H7 (cell line): ENCODE measurements at places on chromosomes 2 and 18. TPM values are rescaled to one million over a fixed set of nuclear protein-coding genes. Genes with fewer than 3 reads are reported as not detected.

- no peak for DNase-seq
Observed at GRCh38 chr2:7725171-7725849, 808.1 kb downstream of the RNF144A start.

STARD6 gene
- not detected in 2 replicates for total RNA-seq

- DNase-seq: no peak
Observed at GRCh38 chr18:31120594-31120993, 18.4 kb upstream of the DSC2 start.

DNA sequence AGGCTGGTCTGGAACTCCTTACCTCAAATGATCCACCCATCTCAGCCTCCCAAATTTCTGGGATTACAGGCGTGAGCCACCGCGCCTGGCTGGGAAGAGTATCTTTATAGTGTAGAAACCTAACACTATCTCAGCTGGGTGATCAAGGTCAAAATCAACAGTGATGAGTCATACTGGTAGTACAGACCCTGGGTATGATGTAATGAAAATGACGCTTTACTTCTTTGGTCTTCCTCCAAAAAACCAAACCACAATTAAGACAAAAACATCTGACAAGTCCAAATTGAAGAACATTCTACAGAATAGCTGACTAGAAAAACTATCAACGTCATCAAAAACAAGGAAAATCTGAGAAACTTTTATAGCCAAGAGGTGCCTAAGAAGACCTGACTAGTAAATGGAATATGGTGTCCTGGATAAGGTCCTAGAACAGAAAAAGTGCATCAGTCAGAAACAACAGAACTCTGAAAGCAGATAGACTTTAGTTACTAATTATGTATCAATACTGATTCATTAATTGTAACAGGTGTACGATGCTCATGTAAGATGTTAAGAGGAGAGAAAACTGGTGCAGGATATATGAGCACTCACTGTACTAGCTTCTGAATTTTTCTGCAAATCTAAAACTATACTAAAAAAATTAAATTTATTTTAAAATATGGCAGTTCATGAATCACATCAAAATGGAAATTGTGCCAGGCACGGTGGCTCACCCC lies 25.4 kb downstream of the PDCL3 start:
- no peak for DNase-seq

DNA sequence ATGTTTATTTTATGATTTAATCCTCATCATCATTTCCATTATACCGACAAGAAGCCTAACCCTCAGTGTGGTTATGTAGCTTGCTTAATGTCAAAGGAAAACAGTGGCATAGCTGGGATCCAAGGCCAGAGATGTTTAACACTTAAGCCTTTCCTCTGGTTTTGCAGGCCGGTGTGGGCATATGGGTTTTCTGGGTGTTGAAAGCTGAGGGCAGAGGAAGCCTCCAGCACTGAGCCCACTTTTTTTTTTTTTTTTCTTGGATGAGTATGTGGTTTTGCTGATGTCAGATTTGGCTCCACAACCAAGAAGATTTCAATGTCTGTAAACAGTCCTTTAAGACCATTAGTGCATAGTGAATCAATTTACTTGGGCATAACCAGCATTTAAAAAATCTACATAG lies 41.3 kb downstream of the LHCGR start:
- DNase-seq: no peak

- no peak for DNase-seq
Observed at GRCh38 chr2:144085016-144085415, 434.9 kb downstream of the ZEB2 start.
